ENCODE measurements at places on chromosomes 5 and 9.

- DNase-seq: no peak
Observed at GRCh38 chr5:112549605-112550166, 130.6 kb upstream of the EPB41L4A start.

DNA sequence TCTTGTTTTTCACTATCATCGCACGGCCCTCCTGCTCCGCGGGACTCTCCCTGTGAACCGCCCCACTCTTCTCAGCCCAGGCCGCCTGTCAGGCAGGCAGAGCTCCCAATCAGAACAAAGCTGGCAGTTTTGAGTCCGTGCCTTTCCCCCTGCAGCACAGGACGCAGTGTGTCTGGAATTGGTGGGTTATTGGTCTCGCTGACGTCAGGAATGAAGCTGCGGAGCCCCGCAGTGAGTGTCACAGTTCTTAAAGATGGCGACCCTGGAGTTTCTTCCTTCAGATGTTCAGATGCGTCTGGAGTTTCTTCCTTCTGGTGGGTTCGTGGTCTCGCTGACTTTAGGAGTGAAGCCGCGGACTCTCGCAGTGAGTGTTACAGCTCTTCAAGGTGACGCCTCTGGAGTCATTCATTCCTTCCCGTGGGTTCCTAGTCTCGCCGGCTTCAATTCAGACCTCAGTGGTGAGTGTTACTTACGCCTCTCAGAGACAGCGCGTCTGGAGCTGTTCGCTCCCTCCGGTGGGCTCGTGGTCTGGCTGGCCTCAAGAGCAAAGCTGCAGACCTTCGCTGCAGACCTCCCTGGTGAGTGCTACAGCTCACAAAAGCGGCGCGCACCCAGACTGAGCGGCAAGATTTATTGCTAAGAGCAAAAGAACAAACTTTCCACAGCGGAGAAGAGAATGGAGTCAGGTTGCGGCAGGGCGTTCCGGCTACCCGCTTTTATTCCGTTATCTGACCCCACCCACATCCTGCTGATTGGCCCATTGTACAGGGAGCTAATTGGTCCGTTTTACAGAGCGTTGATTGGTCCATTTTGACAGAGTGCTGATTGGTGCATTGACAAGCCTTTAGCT, 7.4 kb downstream of the ZDHHC11B start:
- DNase-seq: peak; percentile 8

- no peak for DNase-seq
Observed at GRCh38 chr5:139669662-139670368, 21.7 kb downstream of the CXXC5 start.

DNA sequence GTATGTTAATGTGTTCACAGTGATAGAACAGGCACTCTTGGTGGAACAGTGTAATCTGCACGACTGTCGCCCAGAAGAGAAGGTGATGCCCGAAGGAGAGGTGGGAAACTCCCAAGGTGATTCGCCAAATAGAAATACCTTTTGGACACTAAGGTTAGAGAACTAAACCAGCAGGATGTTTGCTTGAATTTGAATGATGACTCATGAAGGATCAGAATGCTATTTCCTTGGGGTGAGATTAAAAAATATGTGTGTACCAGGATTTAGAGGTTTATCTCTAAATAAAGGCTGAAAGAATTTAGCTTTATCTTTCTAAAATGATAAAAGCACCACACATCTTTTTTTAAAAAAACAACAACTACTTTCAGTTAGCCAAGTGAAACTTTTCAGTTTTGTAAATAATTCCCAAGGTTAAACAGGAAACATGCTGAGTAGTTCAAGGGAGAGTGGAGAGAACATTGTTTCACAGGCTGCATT, 297.4 kb upstream of the TAS2R1 start:
- no peak for DNase-seq
